ENCODE measurements at places on chromosomes 12 and 14.
A peak's percentile ranks its signal among the peaks of the same experiment; 100 is the strongest.

GRCh38 chr12:68896881-68897540, 36.0 kb downstream of the CPM start:
- no peak for DNase-seq

DNA sequence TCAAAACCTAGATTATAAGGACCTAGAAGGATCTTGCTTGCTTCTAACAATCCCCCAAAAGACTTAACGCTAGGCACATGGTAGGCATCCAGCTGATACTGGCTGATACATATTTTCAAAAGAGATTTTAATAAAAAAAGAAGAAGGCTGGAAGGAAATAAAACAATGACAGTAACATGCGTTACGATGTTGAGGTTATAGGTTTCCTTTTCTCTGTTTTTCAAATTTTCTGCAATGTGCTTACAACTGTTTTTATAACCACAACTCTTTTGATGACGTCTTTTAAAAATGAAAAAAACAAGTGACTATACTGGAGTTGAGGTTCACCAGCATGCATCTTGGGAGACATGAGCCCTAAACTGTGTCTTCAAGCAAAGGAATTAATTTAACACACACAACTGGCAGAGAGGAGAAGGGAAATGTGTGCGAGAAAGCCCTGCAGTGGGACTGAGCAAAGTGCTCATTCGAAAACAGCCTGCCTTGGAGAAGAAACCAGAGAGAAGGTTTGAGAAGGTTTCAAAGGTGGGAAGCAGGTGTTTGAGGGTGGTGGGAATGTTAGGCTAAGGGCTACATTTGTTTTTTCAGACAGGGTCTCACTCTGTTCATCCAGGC, 80.4 kb downstream of the DUSP16 start:
- no peak for DNase-seq

- DNase-seq: no peak
Observed at GRCh38 chr14:61439779-61440418, 118.5 kb downstream of the PRKCH start.

DNA sequence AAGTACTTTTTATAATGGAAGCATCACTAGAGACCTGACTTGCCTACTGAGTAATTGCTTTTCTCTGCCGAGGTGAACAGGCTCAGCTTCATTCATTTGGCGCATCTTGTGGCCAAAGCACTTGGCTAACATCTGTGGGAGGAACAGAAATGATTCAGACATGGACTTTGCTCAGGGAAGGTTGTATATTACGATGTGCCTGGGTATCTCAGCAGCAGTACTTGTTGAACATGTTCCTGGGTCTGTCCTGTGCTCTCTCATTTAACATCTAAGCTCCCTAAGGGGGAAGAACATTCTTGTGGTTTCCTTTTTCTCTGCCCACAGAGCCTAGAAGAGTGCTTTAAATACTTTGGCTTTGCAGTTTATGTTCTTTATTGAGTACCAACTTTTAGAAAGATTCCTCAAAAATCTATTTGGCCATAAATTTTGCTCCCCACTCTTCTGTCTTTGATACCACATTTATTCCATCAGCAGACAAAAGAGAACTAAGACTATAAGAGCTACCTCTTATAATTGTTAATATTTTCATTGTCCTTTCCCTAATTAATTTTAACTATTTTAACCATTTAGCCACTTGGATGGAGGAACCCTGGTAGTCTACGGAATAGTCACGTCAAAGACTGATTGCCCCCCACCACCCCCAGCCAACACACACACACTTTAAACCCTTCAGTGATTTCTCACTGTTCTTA, 101.2 kb upstream of the EGLN3 start:
- peak; percentile 12 for DNase-seq
